CD4-positive, alpha-beta T cell treated with Interleukin-17A for 1 hour (primary cell): ENCODE measurements at places on chromosomes 7 and 10.

GRCh38 chr7:112162142-112162766, 43.9 kb downstream of the DOCK4 start:
- no peak for DNase-seq

DNA sequence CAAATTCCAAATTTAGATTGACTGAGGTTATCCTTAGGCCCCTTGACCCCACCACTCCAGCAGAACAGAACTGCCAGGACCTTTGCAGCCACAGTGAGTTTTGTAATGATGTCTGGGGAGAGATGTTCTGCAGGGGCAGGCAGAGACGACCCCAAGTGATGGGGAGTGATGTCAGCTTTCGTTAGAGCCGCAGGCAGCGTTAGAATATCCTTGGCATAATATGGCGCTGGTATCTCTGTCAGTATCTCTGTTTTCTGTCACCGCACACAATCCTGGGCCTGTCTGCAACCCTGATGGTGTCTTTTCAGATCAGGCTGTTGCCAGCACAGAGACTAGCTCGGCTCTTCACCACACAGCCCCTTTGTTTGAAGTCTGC, 1083.6 kb downstream of the KCNMA1 start:
- DNase-seq = no peak

- no peak for DNase-seq
Observed at GRCh38 chr10:44811072-44811471, 100.1 kb upstream of the TMEM72 start.

GRCh38 chr7:29109899-29110298, 36.4 kb downstream of the CPVL start:
- DNase-seq = peak; percentile 7

GRCh38 chr10:131806146-131806545, 94.7 kb upstream of the PPP2R2D start:
- DNase-seq = no peak

DNA sequence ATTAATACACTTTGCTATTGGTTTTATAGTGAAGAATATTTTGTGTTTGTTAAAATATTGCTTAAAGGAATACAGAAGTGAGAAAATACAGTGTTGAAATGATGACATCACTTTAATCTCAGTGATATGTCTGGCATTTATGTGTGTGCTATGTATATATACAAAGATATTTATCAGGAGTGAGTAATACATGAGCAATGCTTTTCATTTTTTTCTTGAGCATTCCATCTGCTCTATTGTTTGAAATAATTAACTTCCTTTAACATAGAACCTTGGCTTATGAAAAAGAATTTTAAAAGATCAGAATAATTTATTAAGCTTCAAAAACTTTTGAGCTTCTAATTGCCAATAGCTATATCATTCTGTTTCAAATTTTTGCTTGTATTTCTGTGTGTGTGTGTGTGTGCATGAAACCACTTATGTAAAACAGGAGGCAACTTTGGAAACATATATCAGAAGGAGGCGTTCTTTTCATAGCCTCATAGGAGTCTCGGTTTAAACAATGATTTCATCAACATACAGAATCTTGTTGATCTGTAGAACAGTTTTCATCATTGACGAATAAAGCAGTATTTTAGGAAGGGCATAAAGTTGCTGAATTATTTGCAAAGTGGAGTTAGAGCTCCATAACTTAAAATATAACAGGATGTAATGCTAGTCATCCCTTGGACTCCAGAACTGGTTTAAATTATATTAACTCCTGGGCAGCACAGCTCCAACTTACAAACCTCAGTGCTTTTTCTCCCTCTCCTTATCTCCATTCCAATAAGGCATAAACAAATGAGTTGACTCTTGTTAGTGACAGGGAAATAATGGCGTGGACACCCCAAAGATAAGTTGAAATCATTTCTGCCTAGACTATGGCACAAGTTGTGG, 228.4 kb upstream of the DGKB start:
- DNase-seq = no peak

DNA sequence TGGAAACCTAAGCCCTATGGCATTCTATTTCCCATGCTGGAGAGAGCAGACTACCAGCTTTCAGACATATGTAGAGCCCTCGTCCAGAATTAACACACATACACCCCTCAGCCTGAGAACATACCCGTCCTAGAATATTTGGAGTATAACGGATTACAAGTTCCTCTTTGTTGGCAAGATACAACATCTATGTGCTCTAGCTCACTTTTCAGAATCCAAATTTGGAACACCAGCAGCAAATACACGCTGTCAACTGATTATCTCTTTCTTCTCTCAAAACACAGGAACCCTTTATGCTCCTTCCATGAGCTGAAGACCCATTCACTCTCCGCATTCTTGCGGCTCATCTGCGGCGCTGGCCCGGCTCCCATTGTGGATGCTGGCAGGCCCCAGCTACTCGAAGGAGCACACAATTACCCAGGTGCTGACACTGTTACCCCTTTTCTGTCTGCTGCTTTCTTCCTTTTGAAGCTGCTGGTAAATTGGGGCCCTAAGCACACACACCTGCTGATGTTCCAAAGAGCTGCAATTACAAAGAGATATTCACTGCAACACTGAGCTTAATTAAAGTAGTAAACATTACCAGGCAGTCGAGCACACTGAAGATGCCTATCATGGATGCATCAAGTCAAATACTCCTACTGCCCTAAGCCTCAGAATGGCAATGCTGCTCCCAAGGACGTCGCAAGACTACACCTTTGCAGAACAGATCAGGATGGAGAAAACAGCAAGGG, 70.0 kb downstream of the VOPP1 start:
- DNase-seq = no peak

DNA sequence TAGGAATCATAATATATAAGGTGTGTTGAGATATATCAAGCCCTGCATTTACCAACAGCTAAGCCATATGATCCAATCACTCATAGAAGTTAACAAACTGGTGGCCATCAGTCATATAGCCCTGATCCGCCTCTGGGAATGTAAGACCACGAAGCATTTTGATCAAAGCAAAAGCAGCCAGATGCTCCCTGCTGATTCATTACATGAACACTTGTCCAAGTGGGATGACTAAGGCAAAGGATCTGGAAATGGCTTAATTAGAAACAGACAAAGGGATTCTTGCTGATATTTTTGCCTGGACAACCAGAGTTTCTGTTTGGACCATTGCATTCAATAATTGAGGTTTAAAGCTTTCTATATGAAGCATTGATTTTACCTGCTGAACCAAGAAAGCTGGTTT, 535.5 kb downstream of the GPAM start:
- DNase-seq = no peak

- no peak for DNase-seq
Observed at GRCh38 chr7:144525956-144526355, 122.5 kb upstream of the NOBOX start.
